ENCODE measurements at places on chromosomes 2 and 18.

DNA sequence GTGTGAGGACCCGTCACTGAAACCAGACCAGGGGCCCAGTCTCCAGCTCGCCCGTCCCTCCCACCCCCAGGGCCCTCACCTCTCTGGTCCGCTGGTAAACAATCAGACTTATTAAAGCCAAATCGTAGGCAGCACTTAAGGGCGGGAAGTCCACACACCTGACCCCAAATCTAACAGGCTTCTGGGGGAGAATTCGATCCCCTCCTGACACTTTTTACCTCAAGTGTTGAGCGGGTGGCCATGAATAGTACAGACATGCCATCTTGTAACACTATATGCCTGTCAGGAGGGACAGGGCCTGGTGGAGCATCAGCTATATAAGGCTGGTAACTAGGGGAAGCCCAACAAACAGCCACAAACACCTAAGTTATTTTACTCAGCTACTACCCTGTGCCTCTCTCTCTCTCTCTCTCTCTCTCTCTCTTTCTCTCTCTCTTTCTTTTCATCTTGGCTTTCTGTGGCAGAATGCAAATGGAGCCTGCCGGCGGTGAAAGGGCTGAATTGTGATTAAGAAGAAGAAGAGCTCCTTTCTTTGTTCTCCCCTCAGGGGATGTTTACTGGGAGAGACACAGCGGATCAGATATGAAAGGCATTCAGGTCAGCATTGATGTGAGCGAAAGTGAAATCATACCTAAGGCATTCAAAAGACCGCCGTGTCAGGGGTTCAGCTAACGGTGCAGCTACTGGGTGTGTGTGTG is 9.5 kb downstream of the ZEB2 start:
- peak; percentile 71 for DNase-seq

DNA sequence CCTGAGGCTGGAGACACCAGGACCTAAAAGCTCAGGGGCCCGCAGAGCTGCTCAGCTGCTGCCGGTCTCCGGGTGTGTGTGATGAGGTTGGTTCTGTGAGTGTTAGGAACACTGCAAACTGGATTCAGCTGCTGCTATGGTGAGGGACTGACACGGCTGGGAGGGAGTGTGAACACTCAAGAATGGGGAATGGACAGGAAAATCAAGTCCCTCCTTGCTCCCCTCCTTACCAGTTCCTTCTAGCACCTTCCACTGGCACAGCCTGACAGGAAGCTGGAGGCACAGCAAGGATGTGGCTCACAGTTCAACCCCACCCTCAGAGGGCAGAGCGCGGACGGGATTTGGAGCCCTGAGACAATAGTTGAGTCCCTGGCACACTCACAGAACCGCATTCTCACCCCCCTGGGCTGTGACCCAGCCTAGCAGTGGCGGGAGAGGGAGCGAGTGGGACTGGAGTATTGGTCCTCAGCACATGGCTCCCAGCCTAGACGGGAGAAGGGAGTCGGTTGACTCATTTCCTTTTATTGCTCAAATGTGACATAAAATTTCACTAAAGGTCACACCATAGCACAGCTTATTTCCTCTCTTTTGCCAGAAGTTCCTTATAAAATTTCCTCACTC is 42.5 kb downstream of the LRRC30 start:
- DNase-seq: no peak

DNA sequence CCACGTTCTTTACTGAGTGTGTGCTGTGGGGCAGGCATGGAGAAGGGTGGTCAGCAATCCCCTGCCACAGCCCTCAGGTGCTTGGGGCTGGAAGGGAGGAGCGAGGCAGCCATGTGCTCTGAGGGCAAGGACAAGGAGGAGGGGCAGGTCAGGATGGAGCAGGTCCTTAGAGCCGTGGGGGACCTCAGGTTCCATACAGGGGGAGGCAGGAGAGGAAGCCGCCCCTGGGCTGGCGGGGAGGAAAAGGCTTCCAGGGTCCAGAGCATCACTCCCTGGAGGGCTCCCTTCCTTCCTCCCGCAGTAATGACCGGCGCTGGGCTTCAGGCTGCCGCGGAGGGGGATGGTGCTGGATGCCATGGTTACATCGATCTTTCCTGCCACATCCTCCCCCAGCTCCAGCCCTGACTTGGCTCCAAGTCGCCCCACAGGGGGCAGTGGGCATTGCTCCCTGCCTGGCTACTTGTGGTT is 6.6 kb downstream of the GAREM2 start:
- DNase-seq: no peak

- no peak for DNase-seq
Observed at GRCh38 chr2:159091976-159092375, 123.5 kb downstream of the TANC1 start.

GRCh38 chr2:61529944-61530735 is 8.0 kb downstream of the XPO1 start:
- no peak for DNase-seq

- no peak for DNase-seq
Observed at GRCh38 chr18:68721681-68722583, 7.0 kb upstream of the TMX3 start.

Measured in NCI-H1048 (cell line).